ENCODE measurements at places on chromosomes 5 and 9.

DNA sequence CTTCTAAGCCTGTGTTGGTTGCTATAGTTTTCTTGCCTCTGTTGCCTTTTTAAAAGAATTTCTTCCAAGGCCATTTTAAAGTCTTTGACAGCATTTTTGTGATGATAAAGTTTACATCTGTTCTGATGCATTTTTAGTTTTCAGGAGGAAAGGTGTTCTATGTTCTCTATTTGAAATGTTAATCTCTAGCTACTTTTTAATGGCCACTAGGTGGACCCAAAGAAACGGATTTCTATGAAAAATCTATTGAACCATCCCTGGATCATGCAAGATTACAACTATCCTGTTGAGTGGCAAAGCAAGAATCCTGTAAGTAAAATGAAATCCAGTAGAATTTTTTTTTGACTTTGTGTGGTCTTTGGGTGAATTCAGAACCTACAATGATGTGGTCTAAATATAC lies 60.2 kb downstream of the MELK start:
- DNase-seq, result peak; percentile 57

DNA sequence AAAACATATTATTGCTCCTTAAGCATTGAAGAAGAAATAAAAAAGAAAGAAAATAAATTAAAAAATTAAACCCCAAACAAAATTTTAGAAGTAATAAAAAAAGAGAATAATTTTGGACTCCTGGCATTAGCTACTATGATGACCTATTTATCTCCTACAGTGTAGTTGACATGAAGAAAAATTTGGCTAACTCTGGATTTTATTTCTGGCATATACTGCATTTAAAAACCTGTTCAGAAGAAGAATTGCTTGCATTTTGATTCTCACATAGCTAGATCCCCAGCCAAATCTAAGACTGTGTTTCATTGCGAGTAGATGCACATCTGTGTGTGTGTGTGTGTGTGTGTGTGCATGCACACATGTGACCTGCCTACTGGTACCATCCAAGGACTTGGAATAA lies 30.1 kb upstream of the GABRG2 start:
- DNase-seq, result no peak

DNA sequence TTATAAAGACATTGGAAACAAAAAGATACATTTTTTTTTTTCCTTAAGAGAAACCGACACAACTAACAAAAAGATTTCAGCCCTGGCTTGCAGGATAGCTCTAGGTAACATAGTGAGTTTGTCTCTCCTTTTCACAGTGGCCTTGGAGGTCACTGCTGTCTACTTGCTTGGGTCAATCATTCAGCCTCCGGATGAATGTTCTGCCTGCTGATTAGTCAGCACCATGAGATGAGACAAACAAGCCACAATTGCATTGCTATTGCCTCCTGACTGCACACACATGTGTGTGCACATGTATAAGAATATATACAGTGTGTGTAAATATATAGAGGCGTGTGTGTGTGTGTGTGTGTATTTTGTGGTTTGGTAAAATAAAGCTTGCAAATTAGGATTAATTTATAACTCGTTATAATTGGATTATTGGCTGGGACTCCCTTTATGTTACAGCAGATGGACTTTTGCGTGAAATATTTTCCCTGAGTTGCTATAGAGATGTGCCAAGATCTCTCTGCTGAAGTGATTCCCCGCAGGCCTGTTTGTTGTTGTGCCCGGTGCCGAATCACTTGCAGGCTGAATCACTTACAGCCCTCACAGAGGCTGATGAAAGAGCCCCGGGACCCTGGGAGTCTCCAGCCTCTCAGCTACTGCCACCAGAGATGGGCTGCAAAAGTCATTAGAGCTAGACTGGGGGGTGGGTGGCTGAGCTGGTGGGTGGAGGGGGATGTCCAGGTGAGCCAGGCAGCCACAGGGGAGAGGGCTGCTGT lies 161.2 kb downstream of the FGF18 start:
- no peak for DNase-seq

DNA sequence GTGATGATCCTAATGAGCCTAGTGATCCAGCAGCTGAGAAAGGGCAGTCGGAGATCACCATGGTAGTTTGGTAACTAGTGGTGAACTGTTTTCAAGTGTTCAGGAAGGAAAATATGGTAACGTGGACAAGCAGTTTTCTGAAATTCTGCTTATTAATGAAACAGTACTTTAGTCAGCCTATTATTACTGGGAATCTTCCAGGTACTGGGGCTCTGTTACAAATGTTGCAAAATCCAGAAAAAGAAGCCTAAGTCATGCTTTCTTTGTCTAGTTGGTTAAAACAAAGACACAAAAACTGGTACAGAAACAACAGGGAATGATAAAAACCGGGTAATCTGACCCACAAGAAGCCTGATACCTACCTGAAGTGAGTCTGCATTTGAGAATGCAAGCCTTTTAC lies 18.2 kb downstream of the TTC23L start:
- DNase-seq, result no peak

DNA sequence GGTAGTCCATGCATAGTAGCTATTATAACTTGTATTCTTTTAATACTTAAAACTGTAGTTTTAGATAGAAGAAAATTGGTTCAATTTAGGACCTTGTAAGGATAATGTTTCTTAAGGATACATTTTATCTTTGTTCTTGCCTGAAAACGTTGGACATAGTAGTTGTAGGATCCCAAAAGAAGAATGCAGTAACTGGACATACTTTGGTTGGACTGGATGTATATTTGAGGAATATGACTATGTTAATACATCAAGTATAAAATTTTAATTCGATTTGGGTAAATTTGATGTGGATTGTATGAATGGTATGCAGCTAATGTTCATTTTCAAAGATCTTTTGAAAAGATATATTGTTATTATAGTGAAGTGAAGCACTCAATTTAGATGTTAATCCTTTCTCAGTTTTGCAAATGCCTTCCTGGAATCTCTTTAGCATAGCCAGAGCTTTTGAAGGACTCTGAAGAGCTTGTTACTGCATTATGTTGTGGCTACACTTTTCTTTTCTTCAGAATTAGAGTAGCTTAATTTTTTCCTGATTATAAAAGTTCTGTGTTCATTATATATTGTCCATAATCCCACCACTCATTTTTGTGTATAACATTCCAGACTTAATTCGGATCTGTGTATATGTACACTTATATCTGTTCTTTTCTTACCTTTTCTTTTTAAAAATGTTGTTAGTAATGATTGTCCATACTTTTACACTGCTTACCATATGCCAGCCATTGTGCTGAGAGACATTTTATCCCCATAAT lies 41.2 kb downstream of the LRRTM2 start:
- no peak for DNase-seq

GRCh38 chr9:25025156-25025555 lies 479.5 kb upstream of the IZUMO3 start:
- no peak for DNase-seq

GRCh38 chr5:176887252-176887849 lies 11.8 kb downstream of the HK3 start:
- DNase-seq, result no peak

- no peak for DNase-seq
Observed at GRCh38 chr9:99628849-99629620, 192.7 kb upstream of the NR4A3 start.

DNA sequence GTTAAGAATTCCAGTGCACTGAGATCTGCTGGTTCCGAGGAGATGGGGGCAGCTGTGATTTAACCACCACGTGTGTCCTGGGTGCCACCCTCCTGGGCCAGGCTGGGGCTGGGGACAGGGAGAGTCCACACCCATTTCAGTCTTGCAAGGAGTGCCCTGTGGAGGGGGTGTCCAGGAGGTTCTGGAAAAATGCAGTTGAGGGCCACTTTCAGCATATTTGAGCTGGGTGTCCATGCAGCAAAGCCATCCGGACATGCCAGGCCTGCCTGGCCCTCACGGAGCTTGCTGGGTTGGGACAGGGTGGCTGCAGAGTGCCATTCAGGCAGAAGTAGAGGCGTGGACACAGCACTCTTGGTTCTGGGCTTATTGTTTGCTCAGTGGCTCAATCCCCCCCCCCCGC lies 68.1 kb downstream of the NEK6 start:
- DNase-seq, result no peak

DNA sequence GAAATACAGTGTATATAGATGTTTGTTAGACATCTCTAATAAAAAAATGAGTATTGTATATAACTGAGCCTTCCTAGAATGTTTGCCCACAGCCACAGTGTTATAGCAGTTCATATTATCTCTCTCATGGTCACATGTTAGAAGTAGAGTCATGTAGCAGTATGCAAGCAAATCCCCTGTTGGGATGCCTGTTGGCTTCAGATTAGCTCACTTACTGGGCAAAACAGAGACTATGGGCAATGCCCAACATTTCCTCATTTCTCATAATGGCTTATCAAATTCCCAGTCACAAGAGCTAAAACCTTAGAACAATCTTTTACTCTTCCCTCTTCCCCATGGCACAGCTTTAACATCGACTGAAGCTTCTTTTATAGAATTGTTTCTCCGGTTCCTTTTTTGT lies 27.0 kb upstream of the PDCD1LG2 start:
- DNase-seq, result no peak
